ENCODE measurements at places on chromosomes 5 and 9.

DNA sequence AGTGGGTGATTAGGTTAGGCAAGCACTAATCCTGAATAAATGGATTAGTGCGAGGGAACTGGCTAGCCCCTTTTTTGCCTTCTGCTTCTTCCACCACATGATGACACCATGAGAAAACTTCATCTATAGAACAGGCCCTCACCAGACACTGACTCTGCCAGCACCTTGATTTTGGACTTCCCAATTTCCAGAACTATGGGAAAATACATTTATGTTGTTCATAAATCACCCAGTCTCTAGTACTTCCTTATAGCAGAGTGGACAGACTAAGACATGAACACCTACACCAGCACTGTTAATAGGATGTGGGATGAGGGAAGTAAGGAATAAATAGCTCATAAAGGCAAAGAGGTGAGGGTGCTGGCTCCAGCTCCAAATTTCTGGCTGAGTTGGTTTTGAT lies 1.4 kb downstream of the ZNF622 start:
- no peak for DNase-seq

DNA sequence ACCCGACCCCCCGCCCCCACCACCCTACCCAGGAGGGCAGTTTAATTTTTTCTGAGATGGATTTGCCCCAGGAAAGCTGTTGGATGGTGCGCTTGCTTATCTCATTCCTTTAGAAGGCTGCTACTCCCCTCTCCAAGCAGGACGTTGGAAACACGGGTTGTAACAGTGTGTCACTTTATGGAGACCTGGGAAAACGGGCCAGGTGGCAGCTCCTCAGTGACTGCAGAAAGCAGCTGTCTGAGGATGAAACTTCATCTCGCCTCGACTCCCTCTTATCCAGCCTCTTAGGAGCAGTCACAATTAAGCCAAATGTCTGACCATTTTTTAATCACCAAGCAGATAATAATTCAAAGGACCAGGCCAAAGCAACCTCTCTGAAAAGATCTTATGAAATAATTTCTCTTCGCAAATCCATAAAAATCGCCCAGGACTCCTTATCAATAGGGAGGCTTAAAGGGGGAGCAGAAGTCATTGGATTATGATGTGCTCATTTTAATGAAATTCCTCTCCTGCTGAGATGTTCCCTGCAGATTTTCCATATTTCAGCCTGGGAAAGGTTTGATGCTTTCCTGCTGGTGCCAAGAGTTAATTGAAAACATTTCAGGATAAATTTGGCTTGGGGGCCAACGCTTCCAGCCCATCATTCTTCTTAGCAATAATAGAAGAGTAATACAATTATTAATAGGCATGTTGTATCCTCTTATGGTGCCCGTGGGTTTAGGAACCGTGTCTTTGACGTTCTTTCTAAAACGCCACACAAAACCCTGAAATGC lies 26.0 kb downstream of the GAS1 start:
- DNase-seq = no peak

GRCh38 chr9:112839331-112839730 lies 51.3 kb downstream of the SLC46A2 start:
- no peak for DNase-seq

GRCh38 chr5:17388717-17389116 lies 109.3 kb upstream of the TAF11L2 start:
- DNase-seq = no peak

DNA sequence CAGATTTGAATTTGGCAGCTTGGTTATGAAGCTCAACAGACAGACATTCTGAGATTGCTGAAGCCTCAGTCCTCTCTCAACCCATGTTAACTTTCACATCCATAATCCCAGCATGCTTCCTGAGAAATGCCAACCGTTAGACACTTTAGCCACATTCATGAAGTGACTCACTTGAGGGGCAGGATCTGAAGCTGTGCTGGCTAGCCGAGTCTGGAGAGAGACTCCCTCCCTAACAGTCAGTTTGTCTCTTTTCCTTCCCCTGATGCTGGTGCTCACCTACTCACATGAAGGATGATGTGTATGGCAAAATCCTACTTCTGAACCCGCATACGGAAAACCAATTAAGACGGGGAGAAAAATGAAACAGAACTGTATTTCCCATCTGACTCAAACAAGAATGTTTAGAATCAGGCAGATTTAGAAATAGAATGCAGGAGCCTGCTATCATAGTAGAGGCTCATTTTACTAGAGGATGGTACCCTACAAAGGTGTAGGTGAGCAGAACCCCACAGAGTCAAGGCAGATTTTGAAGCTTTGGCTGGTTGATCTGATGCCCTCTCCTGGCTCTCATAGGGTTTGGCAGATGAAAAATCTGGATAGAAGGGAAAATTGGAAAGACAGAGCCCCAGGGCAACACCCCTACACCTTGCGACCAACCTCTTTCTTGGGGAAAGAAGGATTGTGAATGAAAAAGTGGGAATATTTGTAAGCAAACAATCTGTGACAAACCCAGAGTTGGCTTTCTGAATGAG lies 150.9 kb upstream of the LHFPL2 start:
- peak; percentile 68 for DNase-seq
